ENCODE measurements at places on chromosomes 5 and 9.

DNA sequence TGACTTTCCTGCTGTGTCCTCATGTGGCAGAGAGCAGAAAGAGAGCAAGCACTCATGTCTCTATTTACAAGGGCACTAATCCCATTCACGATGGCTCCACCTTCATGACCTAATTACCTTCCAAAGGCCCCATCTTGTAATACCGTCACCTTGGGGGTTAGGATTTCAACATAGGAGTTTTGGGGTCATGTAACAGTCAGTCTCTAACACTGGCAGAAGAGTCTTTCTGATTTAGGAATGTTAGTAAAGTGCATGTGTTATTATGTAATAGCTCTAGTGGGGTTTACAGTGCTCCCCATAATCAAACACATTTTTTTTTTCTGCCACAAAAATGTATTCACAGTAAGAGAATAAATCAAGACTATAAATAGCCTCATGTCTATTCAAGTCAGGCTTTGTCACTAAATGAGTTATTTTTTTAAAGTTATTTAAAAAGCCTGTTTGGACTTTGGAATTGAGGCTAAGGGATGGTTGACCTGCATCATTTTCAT, 19.1 kb downstream of the GALNT10 start:
- no peak for DNase-seq

DNA sequence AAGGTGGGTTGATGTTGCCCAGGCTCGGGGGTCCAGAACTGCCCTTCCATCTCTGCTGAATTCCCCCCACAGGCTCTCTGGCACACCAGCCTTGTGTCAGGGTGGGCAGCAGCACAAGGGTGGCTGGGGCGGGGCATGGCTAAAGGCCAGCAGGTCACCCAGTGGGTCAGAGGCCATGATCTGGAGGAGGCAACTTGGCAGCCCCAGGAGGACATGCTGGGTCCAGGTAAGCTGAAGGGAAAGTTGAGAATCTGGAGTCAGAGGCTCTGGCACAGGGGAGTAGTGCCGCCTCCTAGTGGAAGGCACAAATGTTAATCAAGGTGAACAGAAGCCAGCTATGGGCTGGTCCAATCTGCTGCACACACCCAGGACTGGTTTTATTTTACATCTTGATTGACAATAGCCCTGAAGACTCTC, 6.2 kb downstream of the TMEM8B start:
- no peak for DNase-seq

GRCh38 chr9:98856982-98857381, 49.5 kb downstream of the GALNT12 start:
- no peak for DNase-seq

DNA sequence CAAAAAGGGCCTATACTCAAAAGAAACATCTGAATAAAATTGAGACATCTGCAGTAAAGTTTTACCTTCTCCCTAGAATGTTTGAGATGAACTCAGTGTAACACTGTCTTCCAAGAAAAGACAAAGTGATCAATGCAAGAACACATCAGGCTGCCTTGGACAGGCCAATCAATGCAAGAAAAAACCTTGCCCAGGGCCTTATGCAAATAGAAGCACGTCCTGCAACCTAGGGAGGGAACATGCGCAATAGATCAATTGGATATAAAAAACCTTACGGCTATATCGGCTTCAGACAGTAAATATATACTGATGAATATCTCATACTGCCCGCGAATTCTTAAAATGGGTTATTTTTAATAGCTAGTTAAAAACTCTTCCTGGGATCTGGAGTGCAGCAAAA, 66.4 kb upstream of the POU5F2 start:
- DNase-seq: no peak

GRCh38 chr9:34759432-34760134, 49.6 kb upstream of the CCL21 start:
- DNase-seq: no peak

DNA sequence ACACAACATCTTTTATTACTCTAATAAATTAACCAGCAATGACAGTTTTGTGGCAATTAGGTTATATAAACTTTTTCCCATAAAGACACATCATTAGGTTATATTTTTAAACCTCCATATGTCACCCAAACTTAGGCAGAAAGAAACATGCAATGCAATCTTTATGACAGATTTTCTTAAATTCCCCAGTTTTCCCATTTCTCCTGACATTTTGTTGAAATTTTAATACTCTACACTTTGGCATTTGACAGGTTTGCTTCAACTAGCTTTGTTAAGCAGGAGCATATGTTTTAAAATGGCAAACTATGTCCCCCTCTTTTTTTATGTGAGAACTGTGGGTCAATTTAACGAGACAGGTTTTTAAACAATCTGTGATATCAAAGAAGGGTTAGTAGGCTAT, 155.5 kb downstream of the GABRB2 start:
- no peak for DNase-seq

GRCh38 chr9:127154390-127155191, 32.2 kb upstream of the ANGPTL2 start:
- DNase-seq: no peak

DNA sequence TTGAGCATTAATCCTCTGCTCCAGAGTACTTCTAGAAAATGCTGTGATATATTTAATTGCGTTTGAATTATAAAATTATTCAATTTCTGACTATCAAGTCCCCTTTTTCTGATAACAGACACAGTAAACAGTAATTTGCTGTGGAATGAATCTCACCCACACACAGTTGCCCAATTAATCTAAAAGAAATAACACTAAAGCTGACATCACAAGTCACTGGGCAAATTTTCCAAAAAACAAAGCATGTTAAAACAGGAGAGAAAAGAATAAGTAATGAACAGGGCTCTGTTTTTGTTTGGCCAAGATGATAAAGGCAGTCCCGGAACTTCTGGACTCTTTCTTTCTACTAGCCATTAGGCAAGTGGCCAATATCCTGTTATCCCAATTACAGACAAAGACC, 56.5 kb downstream of the SLC27A6 start:
- no peak for DNase-seq

- DNase-seq: no peak
These were observed 617 bp upstream of the FPGS start for GRCh38 chr9:127801955-127802575.

DNA sequence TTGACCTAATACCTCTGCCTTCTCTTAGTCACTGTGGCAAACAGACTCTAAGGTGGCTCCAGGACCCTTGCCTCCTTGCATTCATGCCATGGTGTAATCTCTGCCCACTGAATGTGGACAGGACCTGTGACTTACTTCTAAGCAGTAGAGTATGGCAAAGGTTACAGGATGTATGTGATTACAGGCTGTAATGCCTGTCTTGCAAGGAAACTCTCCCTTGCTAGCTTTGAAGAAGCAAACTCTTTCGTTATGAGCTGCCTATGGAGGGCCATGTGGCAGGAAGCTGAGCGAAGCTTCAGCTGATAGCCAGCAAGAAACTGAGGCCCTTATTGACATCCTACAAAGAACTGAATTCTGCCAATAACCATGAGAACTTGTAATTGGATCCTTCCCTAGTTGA, 103.3 kb upstream of the HMHB1 start:
- DNase-seq: no peak

- no peak for DNase-seq
These were observed 210.5 kb downstream of the GADD45G start for GRCh38 chr9:89815061-89815902.

DNA sequence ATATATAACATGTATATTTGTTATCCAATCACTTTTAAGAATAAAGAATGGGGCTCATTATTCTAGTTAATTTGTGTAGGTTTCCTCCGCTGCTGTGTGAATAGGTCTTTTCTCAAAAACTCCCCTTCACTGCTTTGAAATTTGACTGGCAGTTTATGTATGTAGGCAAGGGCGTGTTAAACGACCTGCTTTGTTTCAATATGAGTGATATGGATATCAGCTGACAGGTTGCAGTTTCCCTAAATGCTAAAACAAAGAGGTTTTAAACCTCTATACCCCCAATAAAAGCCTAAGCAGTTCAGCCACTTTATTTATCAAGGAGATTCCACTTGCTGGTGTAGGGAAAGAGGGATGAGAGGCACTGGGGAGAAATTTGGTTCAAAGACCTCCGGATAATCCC, 159.6 kb downstream of the TMEM167A start:
- DNase-seq: no peak

- no peak for DNase-seq
These were observed 97.1 kb downstream of the UNC13B start for GRCh38 chr9:35258660-35259474.

GRCh38 chr9:114474425-114474824, 30.8 kb downstream of the WHRN start:
- no peak for DNase-seq

- DNase-seq: no peak
These were observed 98.8 kb downstream of the GCNT1 start for GRCh38 chr9:76557674-76558225.

GRCh38 chr9:96505316-96505991, 55.5 kb downstream of the HABP4 start:
- no peak for DNase-seq

- DNase-seq: no peak
These were observed 16.7 kb upstream of the MED10 start for GRCh38 chr5:6395102-6395445.

- DNase-seq: no peak
These were observed 18.7 kb downstream of the ADAMTSL1 start for GRCh38 chr9:18492612-18493011.

DNA sequence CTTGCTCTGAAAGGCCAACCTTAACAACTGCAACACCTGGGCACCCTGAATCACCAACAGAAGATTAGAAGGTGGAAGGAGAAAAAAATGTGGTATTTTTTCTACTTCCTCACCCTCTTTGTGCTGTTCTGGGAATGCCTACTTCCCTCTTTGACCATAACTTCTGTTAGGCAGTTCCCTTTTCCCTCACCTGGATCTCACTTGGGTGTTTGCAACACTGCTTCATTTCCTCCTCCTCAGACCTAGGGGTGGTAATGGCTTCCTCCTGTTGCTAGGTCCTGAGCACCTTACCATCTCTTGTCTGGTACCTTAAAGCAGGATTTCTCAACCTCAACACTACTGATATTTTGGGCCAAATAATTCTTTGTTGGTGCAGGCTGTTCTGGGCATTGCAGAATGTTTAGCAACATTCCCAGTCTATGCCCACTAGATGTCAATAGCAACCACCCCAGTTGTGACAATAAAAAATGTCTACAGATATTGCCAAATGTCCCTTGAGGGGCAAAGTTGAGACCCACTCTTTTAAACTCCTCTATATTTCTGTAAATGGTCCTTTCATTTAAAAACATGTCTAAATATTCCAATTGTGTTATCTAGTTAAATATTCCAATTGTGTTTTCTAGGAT, 300.0 kb upstream of the VLDLR start:
- DNase-seq: no peak

GRCh38 chr5:6744841-6745705, 31.8 kb downstream of the TENT4A start:
- DNase-seq: no peak

DNA sequence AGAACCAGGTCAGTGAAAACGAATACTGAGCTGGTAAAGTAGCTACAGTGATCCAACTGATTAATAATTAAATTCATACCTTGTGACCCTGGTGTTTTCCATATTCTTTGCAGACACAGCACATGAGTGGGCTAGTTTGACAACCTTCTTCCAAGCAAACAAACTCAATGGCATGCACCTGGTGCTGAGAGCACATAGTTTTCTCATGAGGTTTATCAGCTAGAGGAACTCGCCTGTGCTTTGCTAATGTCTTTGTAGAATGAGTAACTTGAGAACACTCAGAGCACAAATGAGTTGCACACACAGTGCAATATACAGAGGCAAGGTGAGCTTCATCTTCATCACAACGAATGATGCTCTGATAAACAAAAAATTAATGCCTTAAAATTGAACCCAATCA, 12.6 kb downstream of the TRIM23 start:
- no peak for DNase-seq

DNA sequence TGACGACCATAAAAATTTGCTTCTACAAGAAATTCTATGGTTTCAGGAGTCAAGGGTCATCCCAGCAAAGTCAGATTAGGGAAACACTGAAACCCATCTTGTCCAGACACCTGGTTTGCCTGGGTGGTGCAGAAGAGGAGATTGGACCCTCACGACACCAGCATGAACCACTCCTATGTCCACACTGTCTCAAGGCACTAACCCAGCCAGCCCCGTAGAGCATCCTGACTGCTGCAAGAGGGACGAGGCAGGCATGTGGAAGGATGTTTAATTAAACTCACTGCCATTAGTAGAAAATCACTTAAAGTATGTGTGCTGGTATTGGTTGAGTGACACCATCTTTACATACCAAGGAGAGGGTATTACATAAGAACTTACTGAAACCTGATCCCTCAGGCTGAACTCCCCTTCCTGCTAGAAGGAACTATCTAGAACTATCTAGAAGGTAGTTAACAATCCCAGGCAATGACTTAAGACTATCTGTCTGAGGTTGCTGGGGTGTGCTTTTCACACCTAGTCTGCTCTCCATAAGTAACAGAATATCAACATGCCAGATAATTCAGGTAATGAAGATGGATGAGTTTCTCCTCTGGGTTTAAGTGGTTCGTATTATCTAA, 93.6 kb downstream of the SEMA6A start:
- no peak for DNase-seq

DNA sequence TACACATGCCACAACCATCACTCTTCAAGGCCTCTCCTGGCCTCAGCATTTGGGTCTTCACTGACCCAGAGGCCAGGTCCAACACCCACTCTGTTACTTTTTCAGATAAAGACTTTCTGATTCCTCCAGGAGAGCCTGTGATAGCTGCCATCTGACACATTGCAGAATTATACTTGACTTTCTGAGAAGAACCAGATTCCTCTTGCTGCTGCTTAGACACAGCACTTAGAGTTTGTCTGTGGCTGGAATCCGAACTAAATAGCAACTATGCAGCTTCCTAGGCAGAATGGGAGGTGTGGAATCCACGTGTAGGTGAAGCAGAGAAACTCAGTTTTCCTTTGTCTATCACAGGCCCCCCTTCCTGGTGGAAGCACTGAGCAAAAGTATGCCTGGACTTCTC, 344.7 kb upstream of the SLC30A5 start:
- no peak for DNase-seq

GRCh38 chr5:120052916-120053828, 410.9 kb upstream of the PRR16 start:
- no peak for DNase-seq

- no peak for DNase-seq
These were observed 225.4 kb downstream of the EBF1 start for GRCh38 chr5:158874343-158874742.

GRCh38 chr9:249025-249424, 34.4 kb downstream of the DOCK8 start:
- no peak for DNase-seq

- no peak for DNase-seq
These were observed 5.1 kb downstream of the RAPGEF1 start for GRCh38 chr9:131734781-131735180.

All from cortex of kidney (tissue), 1 donor.